Frontal cortex (tissue), 4 donors: ENCODE measurements at places on chromosomes 3 and 15.

- no peak for DNase-seq
These were observed 48.6 kb downstream of the WDR72 start for GRCh38 chr15:53710906-53711305.

DNA sequence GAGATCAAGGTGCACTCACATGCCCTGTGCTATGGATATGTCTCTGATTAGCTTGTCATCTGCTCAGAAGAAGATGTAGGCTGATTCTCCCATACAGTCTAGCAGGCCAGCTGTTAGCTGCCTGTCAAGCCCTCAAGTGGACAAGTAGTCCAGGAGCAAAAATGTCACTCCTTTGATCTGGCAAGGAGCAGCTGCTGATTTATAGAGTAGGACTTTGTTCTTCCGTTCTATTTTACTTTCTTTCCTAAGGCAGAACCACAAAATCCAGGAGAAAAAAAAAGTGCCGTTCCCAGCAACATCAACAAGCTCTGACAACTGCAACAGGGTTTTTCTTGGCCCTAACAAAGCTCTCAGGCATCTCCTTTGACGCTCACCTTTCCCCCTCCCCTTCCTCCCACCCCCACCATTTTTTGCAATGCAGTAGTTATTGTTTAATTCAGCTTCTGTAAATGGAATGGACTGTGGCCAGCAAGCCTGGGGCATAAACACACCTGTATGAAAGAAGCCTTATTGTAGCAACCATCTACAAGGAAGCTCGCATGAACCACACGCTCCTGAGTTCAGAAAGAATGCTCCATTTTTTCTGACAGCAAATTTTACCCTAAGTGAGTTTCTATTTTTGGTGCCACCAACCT is 196.3 kb downstream of the MEIS2 start:
- no peak for DNase-seq

DNA sequence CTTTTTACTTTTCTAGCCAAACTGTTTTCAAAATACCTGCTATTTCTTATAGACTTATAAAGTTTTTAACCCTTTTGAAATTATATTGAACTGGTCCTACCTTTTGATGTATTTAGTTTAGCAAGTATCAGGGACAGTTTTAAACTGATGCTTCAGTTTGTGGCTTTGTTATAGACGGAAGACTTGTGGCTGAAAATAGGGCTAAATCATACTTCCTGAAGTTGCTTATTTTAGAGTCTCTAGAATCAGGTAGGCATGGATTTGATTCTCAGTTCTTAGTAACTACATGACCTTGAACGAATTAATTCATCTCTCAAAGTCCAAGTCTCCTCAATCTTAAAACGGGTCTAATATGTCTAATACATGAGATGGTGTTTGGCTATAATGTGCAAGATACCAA is 322.8 kb downstream of the RAP2B start:
- no peak for DNase-seq

GRCh38 chr3:187016639-187017345 is 86.5 kb downstream of the ST6GAL1 start:
- no peak for DNase-seq

GRCh38 chr3:66934725-66935124 is 63.4 kb upstream of the KBTBD8 start:
- DNase-seq = no peak

- DNase-seq = no peak
These were observed 71.3 kb downstream of the RASA2 start for GRCh38 chr3:141557961-141558706.

GRCh38 chr15:98794748-98795147 is 146.4 kb downstream of the IGF1R start:
- no peak for DNase-seq

DNA sequence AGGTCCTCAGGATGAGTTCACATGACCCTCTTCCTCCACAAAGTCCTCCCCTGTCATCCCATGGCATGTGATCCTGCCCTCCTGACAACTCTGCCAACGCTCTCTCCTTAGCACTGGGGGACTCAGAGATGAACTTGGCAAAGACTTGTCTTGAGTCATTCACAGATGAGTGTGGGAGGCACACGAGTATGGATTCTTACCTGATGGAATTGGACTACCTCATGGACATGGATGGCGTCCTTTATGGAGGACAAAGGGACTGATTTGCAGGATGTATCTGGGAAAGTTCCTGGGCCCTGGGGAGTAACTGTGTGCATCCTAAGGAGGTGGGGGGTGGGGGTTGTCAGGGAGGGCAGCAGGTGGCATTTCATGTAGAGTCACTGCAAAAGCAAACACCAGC is 38.2 kb upstream of the TOPBP1 start:
- no peak for DNase-seq

GRCh38 chr3:122623031-122623829 is 45.8 kb downstream of the PARP15 start:
- DNase-seq = no peak

DNA sequence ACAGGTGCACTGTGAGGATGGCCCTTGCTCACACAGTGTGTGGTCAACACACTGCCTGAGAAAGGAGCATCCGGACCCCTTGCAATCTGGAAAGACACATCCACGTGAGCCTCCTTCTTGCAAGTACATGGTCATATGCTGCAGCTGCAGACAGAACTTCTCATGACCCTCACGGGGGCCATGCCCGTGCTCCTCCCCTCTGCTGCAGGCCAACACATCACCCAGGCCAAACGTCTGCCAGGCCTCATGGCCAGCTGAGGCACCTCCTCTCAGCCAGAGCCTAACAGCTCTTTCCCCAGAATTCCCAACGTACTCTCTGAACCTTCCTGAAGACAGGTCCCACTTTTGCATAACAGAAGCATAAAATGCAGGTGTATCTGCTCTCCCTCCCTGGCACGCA is 25.3 kb downstream of the SLC41A3 start:
- no peak for DNase-seq

GRCh38 chr15:79093352-79093935 is 2.9 kb upstream of the RASGRF1 start:
- no peak for DNase-seq

DNA sequence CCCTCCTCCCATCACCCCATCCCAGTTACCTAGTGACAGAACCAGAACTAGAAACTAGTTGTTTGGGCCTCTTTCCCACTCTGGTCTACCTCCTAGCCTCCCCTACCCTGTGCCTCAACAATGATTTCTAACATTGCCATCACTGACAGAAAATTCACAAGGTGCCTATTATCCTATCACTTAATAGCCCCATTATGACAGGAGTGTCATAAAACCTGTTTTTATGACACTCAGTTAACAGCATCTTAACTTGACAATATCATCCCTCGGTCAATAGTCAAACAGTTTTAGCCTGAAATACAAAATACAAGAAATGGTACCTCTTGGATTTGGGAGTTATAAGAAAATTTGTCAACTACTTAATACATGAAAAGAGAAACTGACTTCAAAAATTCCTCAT is 46.5 kb downstream of the ULK4 start:
- no peak for DNase-seq

GRCh38 chr15:60720493-60721256 is 241.7 kb upstream of the ICE2 start:
- DNase-seq = no peak

- DNase-seq = no peak
These were observed 129.9 kb upstream of the UBE3A start for GRCh38 chr15:25568751-25569150.

DNA sequence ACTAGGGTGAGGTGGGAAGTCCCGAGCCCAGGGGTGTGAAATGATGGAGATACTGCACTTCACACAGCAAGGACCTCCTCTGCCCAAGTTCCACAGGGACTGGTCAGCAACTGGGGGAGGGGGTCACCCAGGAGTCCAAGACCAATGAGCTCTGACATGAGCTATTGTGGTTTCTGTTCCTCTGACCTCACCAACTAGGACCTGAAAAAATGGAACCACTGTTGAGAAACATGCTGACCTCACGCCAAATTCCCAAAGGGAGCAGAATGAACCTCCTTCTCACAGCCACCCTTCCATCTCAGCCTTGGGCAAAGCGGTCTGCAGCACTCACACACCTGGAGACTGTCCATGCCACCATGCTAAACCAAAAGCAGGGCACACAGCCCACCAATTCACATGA is 69.3 kb downstream of the LRIG1 start:
- DNase-seq = no peak

DNA sequence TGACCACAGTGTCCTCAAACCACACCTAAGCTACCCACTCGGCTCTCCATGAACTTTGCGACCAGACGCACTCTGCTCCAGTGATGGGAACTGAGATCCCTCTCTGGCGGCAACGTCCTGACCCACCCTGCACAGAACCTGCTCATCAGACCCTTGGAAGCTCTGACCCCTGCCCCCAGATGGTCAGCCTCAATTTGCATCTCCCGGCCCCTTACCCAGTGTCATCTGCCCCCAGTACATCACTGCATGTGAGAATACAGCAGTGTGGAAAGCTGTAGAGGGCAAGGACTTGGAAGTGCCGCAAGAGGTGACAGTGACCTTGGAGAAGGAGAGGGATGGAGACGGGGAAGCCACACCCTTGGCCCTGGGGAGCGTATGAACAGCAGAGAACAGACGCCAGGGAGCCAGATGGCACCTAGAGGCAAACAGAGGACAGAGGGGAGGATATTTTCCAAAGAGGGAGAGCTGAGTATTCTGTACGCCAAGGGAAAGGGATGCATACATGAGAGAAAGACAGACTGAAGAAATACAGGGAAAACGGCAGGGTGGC is 192.0 kb downstream of the XXYLT1 start:
- no peak for DNase-seq

GRCh38 chr3:193790086-193790990 is 197.3 kb downstream of the OPA1 start:
- no peak for DNase-seq

DNA sequence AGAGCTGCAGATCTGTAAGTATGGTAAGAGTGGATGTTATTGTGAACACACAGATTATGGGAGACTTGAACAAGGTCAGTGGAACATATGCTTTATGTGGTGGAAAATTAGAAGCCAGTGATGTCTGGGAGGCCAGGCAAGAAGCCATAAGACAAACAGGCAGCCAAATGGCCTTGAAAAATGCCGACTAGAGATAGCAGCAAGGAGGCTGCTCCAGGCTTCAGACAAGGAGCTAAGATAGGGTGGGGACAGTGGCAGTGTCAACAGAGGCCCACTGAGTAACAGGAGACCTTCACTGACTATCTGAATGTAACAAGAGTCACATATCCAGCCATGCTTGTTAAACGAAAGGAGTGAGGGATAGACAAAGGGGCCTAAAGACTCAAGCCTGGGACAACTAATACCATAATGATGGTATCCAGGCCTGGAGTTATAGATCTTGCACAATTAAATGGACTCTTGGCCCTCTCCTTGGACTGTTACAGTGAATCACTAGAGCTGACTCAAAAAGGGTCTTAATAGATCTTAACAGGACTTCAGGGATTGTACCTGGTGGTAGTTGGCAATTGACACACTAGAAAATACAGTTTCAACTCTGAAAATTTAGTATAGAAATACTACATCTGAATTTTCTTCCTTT is 50.6 kb downstream of the CFAP20DC start:
- DNase-seq = no peak

DNA sequence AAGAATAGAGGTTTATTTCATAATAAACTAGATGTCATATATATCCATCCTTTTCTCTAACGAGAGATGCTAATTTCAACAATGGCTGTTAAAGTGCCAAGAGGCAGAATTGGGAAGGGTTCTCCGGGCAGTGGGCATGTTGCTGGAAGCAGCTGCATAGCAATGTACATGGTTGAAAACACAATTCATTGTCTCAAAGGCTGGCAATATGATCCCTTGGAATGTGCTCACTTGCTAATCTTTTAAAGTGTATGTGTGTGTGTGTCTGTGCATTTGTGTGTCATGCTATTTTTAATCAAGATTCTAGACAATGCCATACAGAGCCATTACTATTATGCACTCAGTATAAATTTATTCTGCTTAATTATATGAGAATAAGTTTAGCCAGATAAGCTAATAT is 1020.3 kb downstream of the NAALADL2 start:
- DNase-seq = no peak

DNA sequence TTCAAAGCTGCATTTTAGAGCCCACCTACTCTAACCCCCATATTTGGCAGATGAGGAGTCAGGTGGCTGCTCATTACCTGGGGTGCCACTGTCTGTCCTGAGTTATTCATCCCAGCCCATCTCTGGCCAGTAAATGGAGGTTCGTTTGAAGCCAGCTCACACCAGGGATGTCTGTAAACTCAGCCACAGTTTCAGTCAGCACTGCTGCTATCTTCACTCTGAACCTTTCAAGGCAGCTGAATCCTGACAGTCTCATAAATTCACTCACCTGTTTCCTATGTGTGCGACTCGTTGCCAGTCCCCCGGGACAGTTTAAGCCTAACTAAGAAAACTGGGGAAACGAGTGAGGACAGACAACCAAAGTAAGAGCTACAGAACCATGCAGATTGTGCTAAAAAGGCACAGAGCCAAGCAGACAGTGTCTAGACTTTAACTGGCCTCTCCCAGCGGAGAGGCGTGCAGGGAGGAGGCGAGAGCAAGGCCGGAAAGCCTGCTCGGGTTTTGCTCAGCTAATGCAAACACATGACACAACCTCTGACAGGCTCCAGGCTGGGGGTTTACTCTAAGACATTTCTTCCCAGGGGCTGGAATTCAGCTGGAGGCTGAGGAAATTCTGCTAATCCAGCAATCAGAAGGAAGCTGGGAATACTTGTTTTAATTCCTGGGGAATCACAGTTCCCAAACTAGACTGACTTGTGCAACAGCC is 12.0 kb downstream of the FSTL1 start:
- DNase-seq = no peak

DNA sequence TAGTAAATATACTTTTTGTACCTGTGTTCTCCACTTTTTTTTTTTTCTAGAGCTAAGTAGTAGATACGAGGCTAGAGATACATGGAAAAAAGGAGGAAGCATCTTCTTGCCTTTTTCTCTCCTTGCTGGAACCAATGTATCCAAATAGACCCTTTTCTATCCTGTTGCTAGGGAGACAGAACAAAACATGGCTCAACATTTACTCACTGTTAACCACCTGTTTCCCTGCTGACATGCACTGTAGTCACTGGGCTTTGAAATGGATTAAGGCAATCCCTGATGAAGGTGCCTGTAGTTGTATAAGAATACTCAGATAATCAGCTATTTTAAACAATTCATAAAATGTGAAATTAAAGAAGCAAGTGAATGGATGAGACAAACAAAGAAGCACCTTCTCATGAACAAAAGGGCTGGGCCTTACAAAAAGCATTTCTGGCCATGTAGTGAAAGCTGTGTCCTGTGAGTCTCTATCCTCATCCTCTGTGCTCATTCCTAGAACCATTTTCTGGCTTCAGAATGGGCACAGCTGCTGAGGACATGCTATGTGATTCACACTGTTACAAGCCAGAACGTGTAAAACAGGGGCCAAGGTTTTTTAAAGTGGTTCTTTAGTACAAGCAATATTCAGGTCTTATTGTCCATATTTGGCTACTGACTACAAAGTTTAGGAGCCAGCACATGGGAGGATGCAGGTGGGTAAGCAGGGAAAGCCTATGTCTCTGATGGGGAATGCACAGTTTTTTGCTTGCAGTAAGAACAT is 100.4 kb upstream of the NDN start:
- no peak for DNase-seq

GRCh38 chr3:60957541-60957940 is 293.7 kb downstream of the FHIT start:
- no peak for DNase-seq

- no peak for DNase-seq
These were observed 226.5 kb downstream of the XXYLT1 start for GRCh38 chr3:195044411-195044810.
